SK-N-DZ (cell line): ENCODE measurements at places on chromosomes 2 and 18.

DNA sequence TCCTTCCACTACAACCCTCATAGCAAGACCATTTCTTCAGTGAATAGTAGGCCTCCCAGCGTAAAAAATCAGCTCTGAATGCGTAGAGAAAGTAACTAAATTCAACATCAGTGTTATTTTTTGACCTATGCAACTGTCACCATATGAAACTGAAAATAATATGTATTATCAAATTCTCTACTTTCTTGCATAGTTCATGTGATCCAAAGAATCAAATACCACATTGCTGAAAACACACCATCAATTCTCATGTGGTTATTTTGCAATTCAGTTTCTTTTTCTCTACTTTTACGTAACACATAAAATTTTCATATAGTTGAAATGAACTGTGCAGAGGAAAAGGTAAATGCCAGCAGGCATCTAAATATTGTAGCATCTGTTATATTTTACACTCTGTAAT is 208.5 kb upstream of the SPOPL start:
- no peak for DNase-seq

DNA sequence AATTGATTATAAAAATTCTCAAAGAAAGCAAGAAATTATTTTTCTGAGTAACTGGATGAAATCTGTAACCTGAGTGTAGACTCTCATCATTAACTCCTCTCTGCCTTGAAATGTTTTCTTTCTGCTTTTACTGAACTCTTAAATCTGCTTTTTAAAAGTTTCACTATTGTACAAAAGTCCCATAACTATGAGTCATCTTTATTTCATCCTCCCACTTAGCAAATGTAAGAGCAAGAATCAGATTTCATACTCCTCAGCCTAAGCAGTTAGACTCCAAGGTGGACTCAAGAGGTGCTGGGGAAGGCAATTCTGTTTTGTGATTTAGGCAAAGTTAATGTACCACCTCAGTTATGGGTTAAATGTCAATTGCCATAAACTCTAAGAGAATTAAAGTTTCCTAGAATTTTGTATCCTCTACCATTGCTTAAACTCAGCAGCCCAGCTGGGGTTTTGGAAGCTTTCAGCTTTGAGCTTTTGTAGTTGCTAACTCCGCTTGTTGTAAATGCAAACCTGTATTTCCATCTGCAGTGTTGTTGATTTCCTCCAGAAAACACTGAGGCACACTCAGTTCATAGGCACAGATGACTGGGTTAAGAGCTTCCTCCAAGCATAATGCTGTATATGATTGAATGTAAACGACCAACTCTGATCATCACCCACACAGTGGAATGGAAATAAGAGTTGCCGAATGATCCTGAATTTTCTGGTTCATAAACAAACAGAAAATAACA is 268.8 kb downstream of the ARHGAP15 start:
- DNase-seq, result no peak

GRCh38 chr2:207724113-207724512 is 12.7 kb downstream of the CCNYL1 start:
- DNase-seq, result no peak

DNA sequence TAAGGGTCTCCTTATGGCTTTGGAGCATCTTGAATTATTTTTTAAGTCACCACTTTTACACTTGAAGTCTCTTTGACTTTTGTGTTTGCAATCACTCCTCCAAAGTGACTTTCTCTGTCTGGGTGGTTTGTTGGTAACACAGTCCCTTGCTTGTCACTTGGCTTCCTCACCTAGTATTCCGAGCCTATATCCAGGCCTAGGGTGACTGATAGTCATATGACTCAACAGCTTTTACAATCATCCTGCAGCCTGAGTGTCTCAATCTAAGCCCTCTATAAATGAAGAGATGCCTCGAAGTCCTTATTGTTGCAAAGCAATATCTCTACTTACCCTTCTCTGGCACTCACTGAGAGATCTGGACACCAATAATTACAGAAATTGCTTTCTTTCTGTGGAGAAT is 53.9 kb upstream of the SETBP1 start:
- no peak for DNase-seq

DNA sequence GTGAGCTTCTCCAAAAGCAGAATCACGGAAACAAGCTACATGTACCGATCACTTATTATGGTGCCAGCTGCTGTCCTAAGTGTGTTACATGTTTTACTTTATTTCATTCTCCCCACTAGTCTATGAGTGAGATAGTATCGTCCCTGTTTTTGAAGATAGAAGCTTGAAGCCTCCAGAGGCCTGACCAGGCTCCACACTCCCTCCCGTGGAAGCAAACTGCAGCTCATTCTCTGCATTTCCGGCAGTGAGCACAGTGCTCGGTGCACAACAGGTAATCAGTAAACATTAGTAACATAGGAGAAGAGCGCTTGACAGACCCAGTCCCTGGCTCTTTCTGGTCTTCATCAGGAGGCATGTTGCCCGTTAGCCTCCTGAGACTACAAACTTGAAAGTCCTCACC is 72.9 kb downstream of the ZBTB7C start:
- no peak for DNase-seq

GRCh38 chr2:226647621-226648518 is 151.8 kb downstream of the IRS1 start:
- DNase-seq, result no peak

DNA sequence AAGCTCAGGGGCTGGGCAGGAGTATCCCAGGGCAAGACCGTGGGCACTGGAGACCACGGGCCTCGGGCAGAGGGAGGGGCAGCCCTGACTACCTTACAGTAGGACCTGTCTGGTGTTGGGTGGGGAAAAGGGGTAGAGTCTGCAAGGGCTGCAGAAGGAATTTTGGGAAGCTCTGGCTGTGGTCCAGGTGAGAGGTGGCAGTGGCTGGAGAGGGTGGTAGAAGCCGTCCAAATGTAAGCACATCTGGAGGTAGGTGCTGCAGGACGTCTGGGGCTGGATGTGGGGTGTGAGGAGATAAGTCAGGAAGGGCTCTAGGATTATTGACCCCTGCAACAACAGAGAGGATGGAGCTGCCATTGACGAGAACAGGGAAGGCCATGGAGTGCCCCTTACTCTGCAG is 486.7 kb downstream of the EIPR1 start:
- DNase-seq, result no peak

GRCh38 chr2:4404363-4404762 is 701.0 kb downstream of the DCDC2C start:
- DNase-seq, result no peak
